CD4-positive, alpha-beta T cell treated with Interleukin-1 beta for 1 hour (primary cell): ENCODE measurements at places on chromosomes 16 and 17.

DNA sequence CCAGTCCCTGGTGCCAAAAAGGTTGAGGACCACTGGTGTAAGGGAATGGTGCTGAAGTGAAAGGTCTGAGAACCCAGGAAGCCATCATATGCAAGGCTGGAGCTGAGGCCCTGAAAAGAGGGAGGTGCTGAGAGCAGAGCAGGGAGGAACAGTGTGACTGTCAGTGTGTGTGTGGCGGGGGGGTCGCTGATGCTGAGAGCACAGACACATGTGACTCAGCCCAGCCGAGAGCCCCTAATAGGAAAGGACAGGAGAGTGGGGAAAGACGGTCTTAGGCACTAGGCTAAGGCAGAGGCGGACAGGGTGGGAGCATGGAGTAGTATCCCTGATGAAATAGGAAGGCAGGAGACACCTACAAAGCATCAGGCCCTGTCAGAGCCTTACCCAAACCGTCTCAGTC is 1.2 kb downstream of the B9D1 start:
- DNase-seq: no peak

GRCh38 chr17:27341041-27341471 is 47.1 kb downstream of the WSB1 start:
- DNase-seq: no peak

- no peak for DNase-seq
These were observed 79.8 kb downstream of the PITPNC1 start for GRCh38 chr17:67456889-67457288.

- DNase-seq: no peak
These were observed 356.9 kb downstream of the C16orf95 start for GRCh38 chr16:86960266-86960665.
